Stimulated activated naive CD4-positive, alpha-beta T cell treated with Interleukin-2 at 50 U/mL for 16 hours (primary cell): ENCODE measurements at places on chromosomes 5 and 9.

DNA sequence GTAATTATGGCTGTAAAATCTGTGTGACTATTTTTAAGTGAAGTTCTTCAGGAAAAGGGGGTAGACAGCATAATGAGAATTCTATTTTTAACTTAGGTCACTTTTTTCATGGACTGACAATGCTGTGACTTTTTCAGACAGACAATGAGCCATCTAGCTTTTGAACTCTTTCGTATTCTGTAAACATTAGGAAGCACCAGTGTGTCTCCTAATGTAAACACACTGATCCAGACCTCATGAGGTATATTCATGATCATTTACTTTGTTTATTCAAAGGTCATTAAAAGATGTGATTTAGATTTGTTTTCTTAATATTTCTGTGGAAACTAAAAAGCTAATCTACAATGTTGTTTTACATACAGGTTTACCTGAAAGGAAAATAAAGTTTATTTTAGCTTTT is 352.6 kb downstream of the ADGRV1 start:
- no peak for DNase-seq

GRCh38 chr9:89978185-89978584 is 373.4 kb downstream of the GADD45G start:
- no peak for DNase-seq

- no peak for DNase-seq
Observed at GRCh38 chr9:127878001-127878651, 651 bp upstream of the AK1 start.

- DNase-seq: no peak
Observed at GRCh38 chr5:122478741-122479442, 166.9 kb downstream of the SNCAIP start.

GRCh38 chr9:129880654-129881546 is 45.6 kb downstream of the USP20 start:
- DNase-seq: no peak

- DNase-seq: no peak
Observed at GRCh38 chr5:38756068-38756467, 89.7 kb upstream of the OSMR start.

DNA sequence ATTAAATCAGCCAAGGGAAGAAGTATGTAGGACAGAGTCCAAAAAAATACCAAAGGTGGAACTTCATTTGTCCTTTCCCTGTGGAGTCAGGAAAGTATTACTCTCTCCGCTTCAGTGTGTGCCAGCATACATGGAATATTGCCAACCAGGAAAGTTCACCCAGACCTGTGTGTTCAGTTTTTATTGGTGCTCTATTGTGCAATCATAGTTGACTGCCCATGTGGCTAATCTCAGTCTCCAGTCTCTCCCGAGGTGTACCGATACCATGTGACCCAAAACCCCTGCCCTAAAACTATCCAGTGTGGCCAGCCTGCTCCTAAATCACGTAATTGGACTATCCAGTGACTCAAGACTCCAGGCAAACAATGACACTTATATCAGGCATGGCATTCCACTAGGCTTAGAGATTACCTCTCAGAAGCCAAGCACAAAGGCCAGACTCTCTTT is 38.8 kb downstream of the NFX1 start:
- DNase-seq: no peak

GRCh38 chr5:177386542-177386941 is 2.3 kb downstream of the SLC34A1 start:
- no peak for DNase-seq

DNA sequence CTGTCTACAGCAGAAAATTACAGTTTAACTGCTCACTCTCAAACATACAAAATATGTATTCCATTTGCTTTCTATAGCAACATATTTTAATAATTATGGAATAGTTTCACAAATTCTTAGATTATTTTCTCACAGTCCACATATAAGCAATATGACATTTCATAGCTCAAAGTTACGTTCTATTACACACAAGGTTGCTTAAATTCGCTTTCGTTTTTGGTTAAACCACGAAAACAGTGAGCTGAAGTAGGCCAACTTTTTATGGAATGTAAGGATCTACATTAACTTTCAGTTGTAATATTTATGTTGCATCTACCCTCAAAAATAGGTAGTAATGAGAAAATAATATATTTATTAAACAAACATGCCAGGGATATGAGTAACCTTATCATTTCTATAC is 966.0 kb upstream of the ACO1 start:
- no peak for DNase-seq

- no peak for DNase-seq
Observed at GRCh38 chr5:105544300-105544699, 1981.7 kb upstream of the NUDT12 start.

- no peak for DNase-seq
Observed at GRCh38 chr5:89396278-89396954, 513.4 kb upstream of the MEF2C start.

DNA sequence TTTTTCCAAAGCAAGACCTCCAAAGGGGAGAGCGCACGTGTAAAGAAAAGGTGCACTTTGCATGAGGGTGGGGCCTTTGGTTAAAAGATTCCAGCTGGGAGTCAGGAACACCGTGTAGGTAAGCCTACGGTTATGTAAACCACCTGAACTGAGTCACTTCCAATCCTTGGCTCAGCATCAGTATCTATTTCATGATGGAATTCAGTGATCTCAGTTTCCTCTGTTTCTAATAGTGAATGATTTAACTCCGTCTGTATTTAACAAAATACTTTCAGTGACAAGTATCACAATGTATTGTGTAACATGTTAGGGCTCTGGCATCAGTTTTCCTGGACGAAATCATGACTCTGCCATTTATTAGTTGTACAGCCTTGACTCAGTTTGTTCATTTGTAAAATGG is 1.3 kb upstream of the SVEP1 start:
- DNase-seq: no peak

DNA sequence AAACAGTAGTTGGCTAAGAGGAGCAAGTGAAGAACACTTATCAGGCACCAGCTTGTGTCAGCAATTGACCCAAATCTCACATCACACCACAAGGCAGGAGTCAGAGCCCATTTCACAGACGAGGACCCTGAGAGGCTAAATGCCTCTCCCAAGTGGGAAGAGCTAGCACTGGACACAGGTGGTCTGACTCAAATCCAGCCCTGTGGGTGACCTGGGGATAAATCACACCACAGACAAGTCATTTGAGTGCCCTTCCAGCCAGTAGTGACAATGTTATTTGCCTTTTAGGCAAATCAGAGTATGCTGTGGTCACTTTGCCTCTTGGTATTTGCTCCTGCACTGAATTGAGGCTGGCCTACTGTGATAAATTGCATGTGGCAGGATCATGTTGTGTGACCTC is 138.7 kb downstream of the SYK start:
- DNase-seq: no peak

GRCh38 chr9:127714951-127715469 is 453 bp downstream of the PTRH1 start:
- DNase-seq: no peak

DNA sequence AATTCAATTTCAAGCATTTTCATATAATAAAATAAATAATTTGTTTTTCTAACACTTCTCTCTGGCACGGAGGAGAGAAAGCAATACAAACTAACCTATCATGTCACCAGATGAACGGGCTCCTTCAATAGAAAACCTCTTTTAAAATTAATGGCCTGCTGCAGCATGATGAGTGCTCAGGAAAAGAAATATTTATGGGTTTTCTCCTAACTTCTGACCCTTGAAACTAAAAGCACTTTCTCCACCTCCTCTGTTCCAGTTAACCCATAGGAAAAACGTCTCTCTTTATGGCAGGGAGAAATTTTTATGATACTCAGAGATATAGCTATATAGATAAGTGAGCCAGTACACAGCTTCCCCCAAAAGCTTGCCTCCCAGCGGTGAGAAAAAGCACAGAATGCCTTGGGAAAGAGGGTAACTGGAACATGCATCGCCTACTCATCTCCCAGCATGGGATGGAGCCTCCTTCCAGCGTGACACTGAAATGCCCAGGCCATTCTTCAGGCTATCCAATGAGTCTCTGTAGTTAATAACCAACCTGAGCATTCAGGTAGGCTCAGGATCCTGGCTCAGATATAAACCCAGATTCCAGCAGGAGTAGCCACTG is 963.0 kb upstream of the DMAC1 start:
- DNase-seq: no peak

GRCh38 chr5:65133477-65134110 is 348.1 kb downstream of the ADAMTS6 start:
- no peak for DNase-seq

- no peak for DNase-seq
Observed at GRCh38 chr5:93225748-93226147, 355.3 kb downstream of the NR2F1-AS1 start.

- DNase-seq: no peak
Observed at GRCh38 chr9:124660341-124660801, 110.7 kb downstream of the NR6A1 start.

GRCh38 chr5:1512541-1513291 is 11.0 kb downstream of the LPCAT1 start:
- DNase-seq: no peak

- no peak for DNase-seq
Observed at GRCh38 chr5:33888587-33888986, 3.2 kb downstream of the ADAMTS12 start.
